Anterior cingulate cortex (tissue), 58 donors: ENCODE measurements at places on chromosomes 2 and 18.

GRCh38 chr2:203683932-203684556 is 22.4 kb upstream of the CD28 start:
- no peak for DNase-seq

GRCh38 chr2:230932556-230933511 is 7.8 kb upstream of the GPR55 start:
- DNase-seq = no peak

DNA sequence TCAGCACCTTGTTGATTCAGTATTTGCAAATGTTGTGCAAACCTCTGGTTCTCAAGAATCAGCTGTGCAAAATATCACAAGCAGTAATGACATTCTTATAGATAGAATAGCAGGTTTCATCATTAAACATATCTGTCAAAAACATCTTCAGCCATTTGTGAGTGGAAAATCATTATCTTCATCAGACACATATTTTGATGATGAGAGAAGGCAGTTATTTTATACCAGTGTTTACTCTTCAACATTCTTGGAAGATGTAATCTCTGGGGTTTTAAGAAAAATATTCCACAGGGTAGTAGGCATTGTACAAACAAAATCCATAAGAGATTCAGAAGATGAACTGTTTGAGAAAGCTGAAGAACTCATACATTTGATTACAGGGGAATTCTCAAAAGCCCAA is 64.3 kb downstream of the FSIP2 start:
- DNase-seq = no peak

DNA sequence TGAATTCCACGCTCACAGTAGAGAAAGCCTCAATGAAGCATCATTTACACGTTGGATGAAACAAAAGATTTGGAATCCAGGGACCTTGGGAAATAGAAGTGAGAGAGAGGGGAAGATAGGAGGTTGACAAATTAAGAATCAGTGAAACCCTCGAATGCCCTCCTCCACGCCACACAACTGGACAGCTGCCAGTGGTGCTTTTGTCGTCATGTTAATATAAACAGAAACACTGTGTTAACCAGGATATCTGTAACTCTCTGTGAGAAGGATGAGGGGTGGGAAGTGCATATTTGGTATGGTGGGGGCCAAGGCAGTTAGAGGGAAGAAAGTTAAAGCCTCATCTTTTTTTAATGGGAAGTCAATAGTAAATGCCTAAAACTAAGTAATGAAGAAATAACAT is 108.7 kb downstream of the GFPT1 start:
- no peak for DNase-seq

- no peak for DNase-seq
Observed at GRCh38 chr18:60649107-60649506, 276.5 kb upstream of the MC4R start.

DNA sequence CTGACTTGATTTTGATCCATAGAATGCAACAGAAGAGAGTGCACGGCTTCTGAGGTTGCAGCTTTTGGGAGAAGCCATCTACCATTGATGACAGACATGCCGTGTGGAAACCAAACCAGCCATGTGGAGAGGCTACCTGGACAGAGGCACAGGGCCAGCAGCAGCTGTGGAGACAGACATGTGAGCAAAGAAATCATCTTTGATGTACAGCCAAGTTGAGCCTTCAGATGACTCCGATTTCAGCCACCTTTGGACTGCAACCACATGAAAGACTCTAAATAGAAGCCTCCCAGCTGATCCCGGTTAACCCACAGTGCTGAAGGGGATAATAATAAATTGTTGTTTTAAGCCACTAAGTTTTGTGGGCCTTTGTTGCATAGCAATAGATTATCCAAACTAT is 54.2 kb downstream of the TSN start:
- no peak for DNase-seq

GRCh38 chr2:239298116-239298804 is 102.6 kb downstream of the HDAC4 start:
- no peak for DNase-seq
